ENCODE measurements at places on chromosomes 5 and 9.

- DNase-seq: no peak
These were observed 85.2 kb upstream of the ADAMTS2 start for GRCh38 chr5:179430193-179431175.

DNA sequence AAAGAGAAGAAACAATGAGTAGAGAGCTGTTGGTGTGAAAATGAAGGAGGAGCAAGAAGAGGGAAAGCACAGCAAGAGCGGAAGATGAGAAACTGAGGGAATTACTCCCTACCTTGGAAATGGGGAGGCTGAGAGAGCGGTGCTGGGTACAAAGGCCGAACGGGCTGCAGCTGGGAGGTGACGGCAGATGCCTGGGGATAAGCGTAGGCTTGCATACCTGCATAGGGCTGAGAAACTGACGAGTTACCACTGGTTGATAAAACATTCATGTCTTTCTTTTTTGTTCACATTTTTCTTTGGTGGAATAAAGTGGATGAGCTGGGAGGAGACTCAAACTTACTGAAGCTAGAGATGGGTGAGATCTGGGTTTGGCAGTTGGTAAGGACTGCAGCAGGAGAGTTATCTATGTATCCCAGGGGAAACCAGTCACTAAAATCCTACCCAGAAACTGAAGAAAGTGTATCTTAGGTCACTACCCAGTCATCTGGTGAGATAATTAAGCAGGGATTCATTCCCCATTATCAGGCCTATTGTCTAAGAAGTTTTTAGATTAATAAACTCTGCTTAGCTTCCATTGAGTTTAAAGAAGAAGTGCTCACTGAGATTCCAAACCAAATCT lies 34.8 kb downstream of the FKBP15 start:
- no peak for DNase-seq

- DNase-seq: no peak
These were observed 14.9 kb upstream of the VDAC1 start for GRCh38 chr5:134019636-134020035.

GRCh38 chr5:1168796-1169195 lies 32.6 kb upstream of the SLC6A19 start:
- DNase-seq: no peak

DNA sequence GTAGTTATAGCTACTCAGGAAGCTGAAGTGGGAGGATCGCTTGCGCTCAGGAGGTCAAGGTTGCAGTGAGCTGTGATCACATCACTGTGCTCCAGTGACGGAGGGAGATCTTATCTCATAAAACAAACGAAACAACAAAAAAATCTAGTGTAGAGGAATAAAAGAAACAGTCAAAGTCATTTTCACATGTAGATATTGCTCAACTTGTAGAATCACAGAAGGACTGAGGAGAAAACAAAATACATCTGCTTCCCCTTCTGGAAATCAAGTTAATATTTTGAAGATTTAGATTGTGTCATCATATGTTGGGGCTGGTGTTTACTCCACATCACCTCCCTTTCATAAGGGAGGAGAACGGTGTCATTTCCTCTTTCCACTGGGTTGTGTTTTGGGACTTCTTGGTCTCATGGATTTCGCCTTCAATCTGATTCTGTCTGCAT lies 8.2 kb upstream of the SLC46A2 start:
- DNase-seq: peak; percentile 10

- no peak for DNase-seq
These were observed 23.0 kb downstream of the AUH start for GRCh38 chr9:91338681-91339080.

GRCh38 chr5:119274767-119275130 lies 81.1 kb upstream of the TNFAIP8 start:
- peak; percentile 75 for DNase-seq

GRCh38 chr9:68852941-68853340 lies 147.9 kb downstream of the PIP5K1B start:
- no peak for DNase-seq

DNA sequence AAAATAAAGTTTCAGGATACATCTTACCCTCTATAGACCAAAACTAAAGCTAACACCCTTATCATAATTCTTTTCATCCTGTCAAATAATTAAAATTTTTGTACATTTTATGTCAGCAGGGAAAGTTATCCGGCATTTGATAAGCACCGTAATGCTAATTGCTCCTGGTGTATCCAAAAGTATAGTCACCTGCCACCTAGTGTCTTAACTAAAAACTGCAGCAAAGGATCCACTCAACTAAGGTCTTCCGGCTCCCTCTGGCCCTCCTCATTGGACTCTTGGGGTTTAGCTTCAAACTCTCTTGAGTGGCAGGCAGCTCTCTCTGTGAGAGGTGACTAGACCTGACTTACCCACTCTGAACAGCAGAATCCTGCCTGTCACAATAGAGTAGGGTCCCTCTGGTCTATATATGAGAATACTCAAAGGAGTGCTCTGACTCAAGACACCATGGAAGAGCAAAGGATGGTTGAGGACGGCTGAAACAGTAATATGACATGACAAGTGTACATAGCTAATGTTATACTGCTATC lies 60.4 kb upstream of the CAST start:
- DNase-seq: peak; percentile 75

GRCh38 chr5:1948663-1949191 lies 66.0 kb upstream of the IRX4 start:
- no peak for DNase-seq

DNA sequence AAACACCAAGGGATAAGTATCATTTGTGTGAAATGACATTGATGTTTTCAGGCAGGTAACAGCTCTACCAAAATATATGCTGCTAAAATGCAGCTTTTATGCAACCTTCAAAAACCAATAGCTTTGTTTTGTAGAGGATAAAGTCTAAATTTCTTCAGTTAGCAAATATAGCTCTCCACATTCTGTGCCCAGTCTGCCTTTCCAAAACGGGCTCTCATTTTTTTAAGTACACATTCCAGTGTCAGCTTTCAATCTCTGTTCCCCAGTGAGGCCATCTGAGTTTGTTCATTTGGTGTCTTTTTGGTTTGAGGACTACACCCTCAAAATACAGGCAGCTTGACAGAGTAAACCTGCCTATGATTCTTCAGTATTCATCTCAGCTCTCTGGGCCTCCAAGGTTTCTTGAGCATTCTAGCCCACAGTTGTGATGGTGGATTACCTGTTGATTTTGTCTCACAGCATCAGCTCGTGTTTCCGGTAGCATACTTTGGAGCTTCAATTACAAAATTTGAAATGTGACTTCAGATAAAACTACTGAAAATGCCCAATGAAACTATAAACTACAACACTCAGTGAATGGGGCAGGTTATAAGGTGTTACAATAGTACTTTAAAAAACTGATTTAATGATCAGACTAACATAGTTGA lies 55.7 kb downstream of the NR3C1 start:
- no peak for DNase-seq

All from GM23248 (cell line).